ENCODE measurements at places on chromosomes 7 and 10.

DNA sequence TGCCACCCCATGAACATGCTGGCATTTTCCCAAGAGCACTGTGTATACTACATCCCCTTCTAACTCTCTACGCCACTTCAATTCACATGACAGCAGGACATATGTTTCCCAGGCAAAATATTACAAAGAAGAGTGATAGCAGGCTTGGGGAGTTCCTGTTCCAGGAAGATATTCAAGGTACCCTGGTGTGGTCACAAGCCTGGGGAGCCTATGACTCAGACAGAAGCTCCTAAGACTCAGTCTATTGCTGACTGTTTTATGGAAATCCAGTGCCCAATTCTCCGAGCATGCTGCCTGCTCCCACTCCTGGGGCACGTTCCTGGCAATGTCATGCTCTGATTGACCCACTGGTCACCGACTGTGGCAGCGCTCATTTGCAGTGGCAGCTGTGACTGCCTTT is 23.5 kb upstream of the ABLIM1 start:
- no peak for DNase-seq

- no peak for DNase-seq
Observed at GRCh38 chr10:97648562-97649404, 8.3 kb downstream of the PI4K2A start.

- no peak for DNase-seq
Observed at GRCh38 chr7:84216472-84216871, 21.9 kb upstream of the SEMA3A start.

- DNase-seq: peak; percentile 95
Observed at GRCh38 chr10:124388823-124389612, 29.7 kb downstream of the OAT start.

GRCh38 chr10:63375458-63375857 is 90.3 kb downstream of the JMJD1C start:
- DNase-seq: no peak

DNA sequence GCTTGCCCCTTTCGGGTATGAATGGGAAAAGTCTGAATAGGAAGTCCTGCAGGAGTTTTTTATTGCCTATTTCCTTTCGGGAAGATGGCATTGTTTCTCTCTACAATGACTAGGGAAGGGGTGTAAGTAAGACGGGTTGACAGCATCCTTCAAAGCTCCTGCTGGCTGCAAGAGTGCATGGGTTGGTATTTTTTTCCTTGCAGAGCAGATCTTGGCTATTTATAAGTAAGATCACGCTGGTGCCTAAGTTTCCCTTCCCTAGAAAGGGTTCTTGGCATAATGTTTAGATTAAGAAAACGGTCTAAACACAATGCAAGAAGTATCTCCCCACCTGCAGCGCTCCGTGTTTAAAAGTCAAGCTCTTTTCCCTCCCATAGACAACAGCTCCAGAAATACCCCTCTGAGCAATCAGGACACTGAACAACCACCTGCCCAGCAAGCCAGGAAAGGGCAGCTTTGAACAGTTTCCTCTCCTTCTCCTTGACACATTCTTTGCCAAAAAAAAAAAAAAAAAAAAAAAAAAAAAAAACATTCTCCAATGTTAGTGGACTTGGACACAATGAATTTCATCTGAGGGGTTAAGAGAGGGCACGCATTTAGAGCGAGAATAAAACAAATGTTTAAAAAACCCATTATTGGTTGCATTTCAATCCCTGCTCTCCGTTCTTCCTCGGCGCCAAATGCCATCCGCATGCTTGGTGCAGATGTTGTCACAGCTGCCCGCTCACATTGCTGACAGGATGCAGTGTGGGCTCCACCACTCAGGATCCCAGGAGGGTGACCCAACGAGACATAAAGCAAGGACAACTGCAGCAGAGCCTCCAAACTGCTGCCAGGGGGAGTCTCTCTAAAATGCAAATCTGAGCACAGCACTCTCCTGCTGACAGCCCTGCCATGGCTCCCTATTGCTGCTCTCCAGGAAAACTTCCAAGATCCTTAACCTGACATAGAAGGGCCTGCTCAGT is 427.4 kb upstream of the MGMT start:
- DNase-seq: no peak

DNA sequence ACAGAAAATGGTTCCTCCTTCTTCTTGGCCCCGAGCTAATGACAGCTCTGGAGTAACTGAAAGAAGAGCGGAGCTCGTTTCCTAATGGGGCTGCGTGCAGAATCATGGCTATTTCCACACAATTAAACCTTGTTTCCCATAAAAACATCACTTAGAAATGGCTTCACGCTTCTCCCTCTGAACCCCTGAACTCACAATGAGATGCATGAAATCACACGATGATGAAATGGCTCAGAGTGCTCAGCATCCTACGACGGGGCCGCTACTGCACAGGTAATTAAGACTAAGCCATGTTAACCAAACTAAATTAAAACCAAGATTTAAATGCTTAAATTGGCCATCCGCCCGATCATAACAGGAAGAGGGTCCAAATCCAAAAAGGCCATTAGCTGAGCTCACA is 80.0 kb upstream of the DNAAF5 start:
- DNase-seq: no peak

GRCh38 chr10:123502983-123503382 is 163.2 kb upstream of the GPR26 start:
- DNase-seq: no peak

DNA sequence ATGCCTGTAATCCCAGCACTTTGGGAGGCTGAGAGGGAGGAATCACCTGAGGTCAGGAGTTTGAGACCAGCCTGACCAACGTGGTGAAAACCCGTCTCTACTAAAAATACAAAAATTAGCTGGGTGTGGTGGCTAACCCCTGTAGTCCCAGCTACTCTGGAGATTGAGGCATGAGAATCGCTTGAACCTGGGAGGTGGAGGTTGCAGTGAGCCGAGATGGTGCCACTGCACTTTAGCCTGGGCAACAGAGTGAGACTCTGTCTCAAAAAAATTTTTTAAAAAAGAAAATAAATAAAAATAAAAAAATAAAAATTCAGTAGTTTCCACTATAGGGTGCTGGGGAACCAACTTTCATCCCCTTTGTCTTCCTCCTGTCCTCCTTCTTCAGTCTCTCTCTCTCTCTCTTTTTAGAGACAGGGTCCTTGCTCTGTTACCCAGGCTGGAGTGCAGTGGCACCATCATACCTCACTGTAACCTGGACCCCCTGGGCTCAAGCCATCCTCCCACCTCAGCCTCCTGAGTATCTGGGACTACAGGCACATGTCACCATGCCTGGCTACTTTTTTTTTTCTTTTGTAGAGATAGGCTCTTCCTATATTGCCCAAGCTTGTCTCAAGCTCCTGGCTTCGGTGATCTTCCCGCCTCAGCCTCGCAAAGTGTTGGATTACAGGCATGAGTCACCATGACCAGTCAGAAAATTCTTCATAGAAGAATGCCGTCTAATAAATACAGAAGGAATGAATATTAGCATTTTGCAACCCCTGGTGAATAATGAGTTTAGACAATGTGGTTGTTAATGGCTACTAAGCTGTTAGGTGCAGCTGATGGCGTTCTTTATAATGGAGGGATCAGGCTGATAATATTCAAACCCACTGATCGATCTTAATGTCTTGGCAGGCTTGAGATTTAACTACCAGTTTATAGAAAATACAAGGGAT is 20.6 kb downstream of the RBM20 start:
- DNase-seq: no peak

GRCh38 chr10:69465457-69466157 is 14.3 kb downstream of the TSPAN15 start:
- no peak for DNase-seq

DNA sequence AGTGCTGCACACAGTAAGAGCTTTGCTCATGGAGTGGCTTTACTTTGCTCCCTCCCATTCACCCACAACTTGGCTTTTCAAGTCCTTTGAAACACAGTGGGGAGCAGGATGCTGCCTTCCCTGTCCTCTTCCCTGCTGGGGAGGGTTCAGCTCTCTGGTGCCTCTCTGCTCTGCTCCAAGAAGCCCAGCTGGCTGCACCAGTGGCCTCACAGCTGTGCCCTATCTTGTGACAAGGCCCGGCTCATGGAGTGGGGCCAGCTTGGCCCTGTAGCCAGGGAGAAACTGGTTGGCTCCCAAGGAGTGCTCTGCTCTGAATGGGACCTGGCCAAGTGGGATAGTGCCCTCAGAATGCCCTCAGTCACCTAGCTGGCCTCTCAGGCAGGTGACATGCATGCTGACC is 212.3 kb upstream of the ZMIZ1 start:
- no peak for DNase-seq

DNA sequence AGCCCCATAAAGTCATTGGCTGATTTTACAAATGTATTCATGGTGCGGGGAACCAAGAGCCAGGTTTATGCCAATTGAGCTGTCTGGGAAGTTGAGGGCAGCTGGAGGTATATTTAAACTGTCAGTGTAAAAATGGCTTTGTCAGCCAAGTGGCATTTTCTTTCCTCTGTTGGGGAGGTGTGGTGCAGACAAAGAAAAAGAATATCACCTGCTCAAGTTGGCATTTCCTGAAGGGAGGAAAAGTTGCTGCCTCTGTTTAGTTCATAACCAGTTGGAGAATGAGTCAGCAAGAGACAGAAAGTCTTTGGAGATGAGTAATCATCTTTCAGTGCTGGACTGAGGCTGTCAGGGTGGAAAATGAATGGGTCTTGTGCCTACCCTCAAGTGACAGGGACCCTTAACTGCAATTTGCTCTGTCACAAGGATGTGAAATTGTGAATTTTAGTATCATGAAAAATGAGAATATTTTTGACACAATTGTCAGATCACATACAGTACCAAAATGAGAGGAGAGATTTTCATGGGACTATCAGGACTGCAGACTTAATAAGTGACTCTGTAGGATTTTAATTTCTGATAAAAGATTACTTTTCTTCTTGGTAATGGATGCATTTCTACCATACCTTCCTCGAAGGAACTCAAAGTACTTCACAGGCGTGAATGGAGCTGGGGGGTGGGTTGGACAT is 137.3 kb downstream of the ANLN start:
- DNase-seq: peak; percentile 17

GRCh38 chr7:151436446-151437158 is 3.3 kb downstream of the CRYGN start:
- DNase-seq: no peak

GRCh38 chr10:8049045-8049864 is 5.2 kb upstream of the GATA3 start:
- DNase-seq: no peak

GRCh38 chr7:15753887-15754579 is 67.5 kb upstream of the MEOX2 start:
- no peak for DNase-seq

DNA sequence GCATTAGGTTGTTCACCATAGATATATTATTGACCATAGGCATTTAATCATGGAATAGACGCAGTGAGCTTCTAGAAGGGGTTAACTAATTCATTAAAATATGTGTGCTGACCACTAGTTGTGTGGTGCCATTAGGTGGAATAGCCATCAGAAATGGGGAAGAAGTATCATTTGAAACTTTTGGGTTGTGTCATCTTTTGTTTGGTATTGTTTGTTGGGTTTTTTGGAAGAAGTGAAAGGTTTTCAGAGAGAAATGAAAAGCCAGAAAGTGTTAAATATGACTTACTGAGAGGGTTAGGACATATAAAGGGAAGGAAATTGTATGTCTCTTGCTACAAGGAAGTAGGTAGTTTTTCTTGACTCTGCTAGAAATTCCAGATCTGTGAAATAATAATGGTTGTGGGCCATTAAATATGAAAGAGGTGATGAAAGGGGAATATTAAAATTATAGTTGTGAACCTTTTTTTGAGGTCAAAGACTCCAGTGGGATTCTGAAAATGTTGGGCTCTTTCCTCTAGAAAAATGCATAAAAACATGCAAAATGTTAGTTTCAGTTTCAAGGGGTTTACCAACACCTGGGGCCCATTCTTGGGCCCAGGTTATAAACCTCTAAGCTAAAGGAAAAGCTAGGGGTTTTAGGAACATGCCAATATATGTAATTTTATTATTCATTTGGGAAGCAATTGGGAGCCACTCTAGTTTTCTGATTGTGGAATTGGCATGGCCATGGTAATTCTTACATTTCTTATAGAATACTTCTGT is 348.5 kb downstream of the BBS9 start:
- DNase-seq: no peak

GRCh38 chr7:67692425-67692824 is 695.8 kb downstream of the TYW1 start:
- no peak for DNase-seq

- DNase-seq: no peak
Observed at GRCh38 chr7:80362677-80363076, 149.2 kb downstream of the GNAT3 start.

- no peak for DNase-seq
Observed at GRCh38 chr10:125083576-125083920, 76.8 kb downstream of the CTBP2 start.

DNA sequence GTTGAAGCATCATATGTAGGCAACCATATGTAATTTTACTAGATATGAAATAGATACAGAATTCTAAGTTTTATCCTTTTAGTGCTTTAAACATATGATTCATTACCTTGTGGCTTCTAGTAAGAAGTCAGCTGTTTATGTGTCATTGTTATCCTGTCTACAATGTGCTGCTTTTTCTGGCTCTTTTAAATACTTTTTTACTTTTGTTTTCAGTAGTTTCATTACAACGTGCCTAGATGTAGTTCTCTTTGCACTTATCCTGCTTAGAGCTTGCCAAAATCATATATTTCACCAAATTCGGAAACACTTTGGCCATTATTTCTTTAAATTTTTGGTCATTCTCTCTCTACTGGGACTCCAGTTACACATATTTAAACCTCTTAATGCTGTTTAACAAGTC is 26.4 kb downstream of the YAE1 start:
- DNase-seq: no peak

- no peak for DNase-seq
Observed at GRCh38 chr7:17463511-17464085, 165.1 kb downstream of the AHR start.

DNA sequence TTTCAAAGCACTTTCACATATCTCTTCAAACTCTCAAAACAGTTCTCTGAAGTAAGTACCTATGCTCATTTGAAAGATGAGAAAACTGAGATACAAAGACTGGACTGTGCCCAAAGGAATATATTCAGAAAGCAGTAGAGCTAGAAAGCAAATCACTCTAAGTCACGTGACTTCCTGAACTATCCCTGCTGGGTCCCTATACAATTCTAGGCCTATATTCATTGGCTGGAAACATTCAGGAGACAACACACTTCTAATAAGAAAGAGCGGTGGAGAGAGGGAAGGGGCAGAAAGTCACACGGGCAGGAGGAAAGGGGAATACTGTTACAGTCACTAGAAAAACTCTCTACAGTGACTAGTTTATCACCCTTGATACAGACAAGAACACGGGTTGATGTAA is 140.0 kb downstream of the CHCHD3 start:
- DNase-seq: no peak

DNA sequence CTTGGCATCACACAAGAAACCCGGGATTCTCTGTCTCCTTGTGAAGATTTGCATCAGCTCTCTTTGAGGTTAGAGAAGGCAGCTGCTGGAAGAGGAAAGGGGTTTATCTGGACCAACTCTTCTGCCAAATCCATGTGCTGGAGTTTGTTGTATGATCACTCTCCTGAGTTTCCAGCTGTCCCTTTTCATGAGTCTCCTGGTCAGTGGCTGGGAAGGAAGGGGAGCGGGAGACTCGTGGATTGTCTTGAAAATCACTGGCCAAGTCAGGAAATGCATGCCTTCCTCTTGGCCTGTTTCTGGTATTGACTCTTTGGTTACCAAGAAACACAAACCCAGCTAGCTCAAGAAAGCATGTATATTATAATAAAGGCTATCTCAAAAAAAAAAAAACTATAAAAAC is 38.8 kb downstream of the TACR2 start:
- DNase-seq: no peak

- DNase-seq: no peak
Observed at GRCh38 chr7:158685693-158686092, 18.9 kb downstream of the NCAPG2 start.
